ENCODE measurements at places on chromosomes 3 and 15.

DNA sequence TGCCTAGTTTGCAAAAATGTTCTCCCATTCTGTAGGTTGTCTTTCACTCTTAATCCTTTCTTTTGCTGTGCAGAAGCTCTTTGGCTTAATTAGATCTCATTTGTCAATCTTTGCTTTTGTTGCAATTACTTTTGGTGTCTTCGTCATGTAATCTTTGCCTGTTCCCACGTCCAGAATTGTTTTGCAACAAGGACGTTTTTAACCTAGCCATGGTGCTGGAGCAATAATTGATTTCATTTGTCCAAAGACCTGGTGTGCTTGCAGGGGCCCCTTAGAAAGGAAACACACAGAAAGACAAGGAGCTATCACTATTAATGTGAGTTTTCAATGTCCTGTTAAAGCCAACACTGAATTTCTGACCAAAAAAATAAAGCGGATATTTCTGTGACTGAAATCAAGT lies 89.1 kb upstream of the GALNT15 start:
- no peak for DNase-seq

- no peak for DNase-seq
Observed at GRCh38 chr15:95267481-95267880, 1036.1 kb downstream of the MCTP2 start.

DNA sequence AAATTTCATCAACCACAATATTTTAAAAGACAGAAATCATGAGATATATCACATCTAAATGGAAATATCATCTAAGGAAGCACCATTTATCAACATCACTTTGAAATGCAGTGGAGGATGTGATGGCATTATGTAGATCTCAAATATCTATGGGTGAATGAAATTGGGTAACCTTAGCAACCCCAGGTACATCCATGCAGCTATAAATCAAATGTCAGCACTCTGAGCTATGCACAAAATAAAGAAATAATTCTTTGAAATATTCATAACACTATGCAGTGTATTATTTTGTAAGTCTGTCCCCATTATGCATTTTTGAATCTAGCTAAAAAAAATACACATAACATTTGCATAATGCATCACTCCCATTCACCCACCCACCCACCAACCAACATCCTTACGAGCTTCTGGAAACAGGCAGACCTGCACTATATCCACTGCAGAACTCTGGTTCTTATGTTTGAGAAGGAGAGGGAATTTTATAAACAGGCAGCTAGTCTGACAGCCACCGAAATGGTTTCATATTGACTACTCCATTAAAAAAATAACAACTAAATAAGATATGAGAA lies 186.8 kb downstream of the SHOX2 start:
- no peak for DNase-seq

DNA sequence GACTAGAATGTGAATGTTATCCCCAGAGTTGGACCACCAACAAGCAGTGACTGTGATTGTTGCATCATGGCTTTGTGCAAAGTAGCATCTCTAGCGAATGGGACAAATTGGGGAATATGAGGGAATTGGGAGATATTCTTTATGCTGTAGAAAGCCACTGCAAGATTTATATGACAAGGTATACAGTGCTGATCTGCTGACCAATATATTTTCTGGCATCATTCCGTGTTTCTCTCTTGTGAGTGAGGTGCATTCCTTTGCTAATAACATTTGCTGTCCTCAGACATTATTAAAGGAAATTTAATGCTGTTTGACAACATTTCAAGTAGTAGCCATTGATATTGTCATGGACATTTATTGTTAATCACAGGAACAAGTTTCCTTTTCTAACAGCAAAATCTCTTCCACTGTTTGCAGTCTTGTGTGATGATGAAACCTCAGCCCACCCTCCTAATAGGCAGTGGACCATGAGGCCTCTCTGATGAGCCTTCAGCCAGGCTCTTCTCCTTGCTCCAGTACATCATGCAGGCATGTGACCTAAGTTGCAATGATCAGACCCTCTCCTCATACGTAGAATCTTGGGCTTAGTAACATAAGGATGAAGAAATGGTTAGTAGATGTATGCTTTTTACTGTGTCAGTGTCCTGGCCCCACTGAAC lies 16.1 kb downstream of the CNTN4 start:
- no peak for DNase-seq

GRCh38 chr3:141597931-141598330 lies 111.1 kb downstream of the RASA2 start:
- DNase-seq, result no peak

DNA sequence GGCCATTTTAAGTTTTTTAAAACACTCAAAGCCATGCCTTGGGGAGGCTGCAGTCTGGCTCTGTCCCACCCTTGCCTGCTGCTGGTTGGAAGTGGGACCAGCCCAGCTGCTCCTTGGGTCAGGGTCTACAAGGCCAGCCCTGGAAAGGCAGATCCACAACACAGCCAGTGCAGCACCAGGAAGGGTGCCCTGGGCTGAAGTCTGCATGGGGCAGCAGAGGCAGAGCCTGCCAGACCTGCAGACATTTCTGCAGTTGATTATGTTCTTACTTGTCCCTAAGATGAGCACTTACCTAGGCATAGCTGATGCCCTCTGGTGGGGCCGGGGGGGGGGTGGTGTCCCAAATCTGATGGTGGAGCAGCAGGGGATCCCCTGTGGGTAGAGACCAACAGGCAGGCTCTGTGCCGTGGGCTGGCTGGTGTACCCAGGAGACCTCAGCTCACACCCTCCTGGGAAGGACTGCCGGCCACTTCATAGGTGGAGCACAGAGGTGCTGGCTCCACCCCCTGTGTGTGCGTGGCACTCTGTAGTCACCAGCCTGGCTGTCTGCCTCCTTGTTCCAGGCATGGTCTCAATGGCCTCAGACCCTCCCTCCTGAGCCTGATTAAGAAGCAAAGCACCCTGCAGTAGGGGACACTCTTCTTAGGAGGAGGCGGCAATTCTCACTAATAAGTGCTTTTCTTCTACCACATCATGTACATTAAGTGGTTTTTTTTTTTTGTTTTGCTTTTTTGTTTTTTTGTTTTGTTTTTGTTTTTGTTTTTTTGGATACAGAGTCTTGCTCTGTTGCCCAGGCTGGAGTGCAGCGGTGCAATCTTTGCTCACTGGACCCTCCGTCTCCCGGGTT lies 97.4 kb upstream of the KLF13 start:
- DNase-seq, result peak; percentile 10

DNA sequence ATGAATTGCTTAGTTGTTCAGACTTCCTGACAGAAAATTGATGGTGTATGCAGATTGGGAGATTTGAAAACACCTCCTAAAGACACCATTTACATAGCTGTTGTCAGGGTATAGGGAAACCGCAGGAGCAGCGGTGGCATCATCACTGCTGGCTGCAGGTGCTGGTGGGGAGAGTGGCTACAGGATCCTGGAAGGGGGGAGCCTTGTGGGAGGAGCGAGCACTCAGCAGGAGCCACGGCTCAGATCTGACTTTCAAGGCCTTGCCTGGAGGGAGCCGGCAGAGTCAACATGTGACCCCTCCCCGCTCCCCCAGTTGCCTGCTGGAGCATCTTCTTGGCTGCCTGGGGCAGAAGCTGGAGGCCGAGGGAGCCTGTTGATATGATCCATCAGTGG lies 26.1 kb downstream of the EDEM1 start:
- no peak for DNase-seq

Measured in NCI-H1092 treated with DMSO at 0.1 percent for 48 hours (cell line).